Fibroblast of gingiva (primary cell): ENCODE measurements at places on chromosomes 7 and 10.

DNA sequence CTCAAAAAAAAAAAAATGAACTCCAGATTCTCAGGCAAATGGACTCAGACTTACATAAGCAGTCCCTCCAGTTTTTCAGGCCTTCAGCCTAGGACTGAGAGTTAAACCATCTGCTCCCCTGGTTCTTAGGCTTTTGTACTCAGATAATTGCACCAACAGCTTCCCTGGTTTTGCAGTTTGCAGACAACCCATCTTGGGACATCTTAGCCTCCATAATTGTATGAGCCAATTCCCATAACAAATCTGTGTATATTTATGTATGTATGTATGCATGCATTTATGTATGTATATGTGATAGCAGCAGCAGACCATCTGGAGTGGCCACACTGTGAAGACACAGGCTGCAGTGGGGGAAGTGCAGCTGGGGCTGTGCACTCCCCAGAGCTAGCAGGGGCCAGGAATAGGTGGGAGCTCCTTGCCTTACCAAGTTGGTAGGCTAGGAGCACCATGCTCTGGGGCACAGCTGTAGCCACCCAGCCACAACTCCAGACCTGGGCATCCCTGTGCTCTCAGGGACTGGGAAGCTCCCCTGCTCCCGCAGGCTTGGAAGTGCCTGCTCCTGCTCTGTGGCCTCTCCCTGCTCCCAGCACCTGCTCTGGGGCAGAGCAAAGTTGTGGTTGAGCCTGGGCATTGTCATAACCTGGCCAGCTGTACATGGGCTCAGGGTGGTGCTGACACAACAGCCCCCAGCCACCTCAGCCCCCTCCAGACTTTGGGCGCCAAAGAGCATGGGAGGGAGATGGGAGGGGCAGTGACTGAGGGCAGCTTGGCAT lies 8.9 kb upstream of the KLHL7 start:
- no peak for DNase-seq

DNA sequence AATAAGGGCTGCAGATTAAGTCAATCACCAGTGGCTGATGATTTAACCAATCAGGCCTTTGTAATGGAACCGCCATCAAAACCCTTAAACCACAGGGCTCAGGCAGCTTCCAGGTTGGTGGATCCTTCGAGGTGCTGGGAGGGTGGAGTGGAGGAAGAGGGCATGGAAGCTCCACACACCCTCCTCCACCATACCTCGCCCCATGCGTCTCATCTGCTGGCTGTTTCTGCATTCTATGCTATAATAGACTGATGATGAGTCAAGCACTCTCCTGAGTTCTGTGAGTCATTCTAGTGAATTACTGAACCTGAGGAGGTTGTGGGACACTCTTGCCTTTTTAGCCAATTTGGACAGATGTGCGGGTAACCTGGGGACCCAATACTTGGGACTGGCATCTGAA lies 43.9 kb downstream of the CHST15 start:
- DNase-seq: no peak

DNA sequence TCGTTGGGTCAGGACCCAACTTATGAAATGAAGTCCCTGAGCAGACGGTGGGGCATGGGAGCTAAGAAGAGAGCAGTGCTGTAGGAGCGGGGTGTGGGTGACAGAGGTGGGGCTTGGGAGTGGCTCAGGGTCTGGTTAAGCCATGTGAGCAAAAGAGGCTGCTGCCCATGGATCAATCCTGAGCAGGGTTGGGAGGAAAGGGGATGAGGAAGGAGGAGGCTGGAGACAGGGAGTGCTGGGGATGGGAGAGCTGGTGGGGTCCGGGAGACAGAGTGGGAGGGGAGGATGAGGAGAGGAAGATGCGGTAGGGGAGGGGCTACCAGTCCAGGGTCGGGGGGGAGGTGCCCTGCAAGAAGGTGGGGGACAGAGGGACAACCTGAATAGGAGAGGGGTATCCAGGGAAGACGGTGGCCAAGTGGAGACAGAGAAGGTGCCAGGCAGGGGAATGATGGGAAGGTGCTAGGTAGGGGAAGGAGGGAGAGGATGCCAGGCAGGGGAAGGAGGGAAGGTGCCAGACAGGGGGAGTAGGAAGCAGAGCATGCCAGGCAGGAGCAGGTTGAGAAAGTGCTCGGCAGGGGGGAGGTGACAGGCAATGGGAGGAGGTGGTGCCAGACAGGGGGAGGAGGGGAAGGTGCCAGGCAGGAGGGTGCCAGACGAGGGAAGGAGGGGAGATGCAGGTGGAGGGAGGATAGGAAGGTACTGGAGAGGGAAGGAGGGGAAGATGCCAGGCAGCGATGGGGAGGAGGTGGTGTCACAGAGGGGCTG lies 27.5 kb upstream of the SMARCD3 start:
- DNase-seq: no peak

DNA sequence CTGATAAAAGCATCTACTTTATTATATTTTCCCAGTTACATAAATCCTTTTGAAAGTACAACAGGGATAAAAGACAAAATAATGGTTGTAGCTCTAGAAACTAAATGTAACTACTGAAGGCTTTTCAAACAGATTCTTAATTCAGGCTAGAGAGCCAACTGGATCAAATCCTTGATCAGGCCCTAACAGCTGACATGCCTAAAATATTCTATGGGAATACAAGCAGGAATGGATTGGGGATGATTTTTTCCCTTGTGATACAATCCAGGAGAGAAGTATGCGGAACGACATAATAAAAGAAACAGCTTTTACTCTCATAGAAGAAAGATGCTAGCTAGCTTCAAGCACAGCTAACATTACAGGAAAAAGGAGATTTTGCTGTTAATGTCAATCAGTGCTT lies 49.0 kb downstream of the NT5C2 start:
- DNase-seq: no peak

DNA sequence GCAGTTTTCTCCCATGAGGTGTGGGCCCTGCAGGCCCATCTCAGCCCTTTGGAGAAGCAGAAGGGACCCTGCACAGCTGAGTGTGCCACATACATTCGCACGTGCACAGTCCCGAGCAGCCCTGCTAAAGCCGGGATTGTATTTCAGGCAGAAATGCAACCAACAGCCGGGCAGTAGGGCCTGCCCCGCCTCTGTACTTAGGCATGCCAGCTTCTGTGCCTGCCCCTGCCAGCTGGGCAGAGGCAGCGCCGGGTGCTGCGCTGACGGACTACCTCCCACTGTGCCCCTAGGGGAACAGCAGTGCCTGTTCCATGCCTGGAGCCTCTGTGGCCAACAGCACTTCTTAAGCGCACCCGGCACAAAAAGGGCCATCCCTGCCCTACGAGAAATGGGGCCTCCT lies 170.3 kb downstream of the NEURL1 start:
- DNase-seq: peak; percentile 88

- no peak for DNase-seq
Measured at GRCh38 chr10:118213436-118213835, 128.7 kb downstream of the FAM204A start.
